ENCODE measurements at places on chromosomes 5 and 9.
A peak's percentile ranks its signal among the peaks of the same experiment; 100 is the strongest.

DNA sequence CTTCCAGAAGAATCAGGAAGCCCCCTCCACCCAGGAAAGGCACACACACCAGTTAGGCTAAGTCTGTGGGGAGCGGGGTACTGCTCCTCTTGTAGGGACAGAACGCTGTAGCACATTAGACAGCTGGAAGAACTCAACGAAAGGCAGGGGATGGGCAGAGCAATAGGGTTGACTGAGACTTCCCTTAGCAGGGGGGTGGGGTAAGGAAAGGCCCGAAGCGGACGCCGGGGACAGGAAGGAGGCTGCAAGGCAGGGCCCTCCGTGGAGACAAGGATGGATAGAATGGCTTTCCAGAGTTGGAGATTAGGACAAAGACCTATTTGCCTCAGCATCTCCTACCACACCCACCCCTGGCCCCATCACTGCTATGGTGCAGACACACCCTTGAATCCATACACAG lies 14.3 kb downstream of the CNTFR start:
- DNase-seq: no peak

DNA sequence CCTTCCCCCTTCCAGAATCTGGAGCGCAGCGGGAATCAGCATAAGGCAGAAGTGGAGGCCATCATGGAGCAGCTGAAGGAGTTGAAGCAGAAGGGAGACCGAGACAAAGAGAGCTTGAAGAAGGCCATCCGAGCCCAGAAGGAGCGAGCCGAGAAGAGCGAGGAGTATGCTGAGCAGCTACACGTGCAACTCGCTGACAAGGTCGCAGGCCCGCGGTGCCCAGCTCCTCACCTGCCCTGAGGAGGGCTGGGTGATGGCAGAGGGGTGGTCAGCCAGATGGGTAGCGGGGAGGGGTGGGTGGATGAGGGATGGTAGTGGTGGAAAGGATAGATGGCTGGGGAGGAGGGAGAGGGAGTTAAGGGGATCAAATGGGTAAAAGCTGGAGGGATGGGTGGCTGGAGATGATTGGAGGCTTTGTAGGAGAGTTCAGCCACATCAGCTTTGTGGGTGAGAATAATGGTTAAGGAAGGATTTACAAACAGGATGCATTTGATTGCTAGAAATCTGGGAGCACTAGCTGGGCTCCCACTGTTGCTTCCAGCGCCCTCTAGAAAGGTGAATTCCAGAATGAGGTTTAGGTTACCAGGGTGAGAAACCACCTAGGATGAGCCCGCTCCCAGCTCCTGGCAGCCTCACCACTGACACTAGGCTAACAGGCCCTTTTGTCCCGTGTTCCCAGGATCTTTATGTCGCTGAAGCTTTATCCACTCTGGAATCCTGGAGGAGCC lies 19.7 kb upstream of the GLE1 start:
- DNase-seq: no peak

DNA sequence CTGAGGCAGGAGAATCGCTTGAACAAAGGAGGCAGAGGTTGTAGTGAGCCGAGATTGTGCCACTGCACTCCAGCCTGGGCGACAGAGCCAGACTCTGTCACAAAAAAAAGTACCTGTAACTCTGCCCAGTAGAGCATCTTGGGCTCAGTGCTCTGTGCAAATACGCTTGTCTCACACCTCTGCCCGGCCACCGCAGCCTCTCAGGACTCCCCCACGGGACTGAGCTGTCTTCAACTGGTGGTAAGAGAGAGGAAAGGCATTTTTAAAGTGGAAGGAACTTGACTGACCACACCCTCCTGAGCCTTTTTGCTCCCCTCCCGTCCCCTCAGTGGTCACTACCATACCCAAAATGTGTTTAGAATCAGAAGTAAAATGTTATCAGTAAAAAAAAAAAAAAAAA lies 174.3 kb upstream of the PIK3R1 start:
- DNase-seq: no peak

- DNase-seq: no peak
These were observed 480.0 kb downstream of the TAF11L14 start for GRCh38 chr5:18114151-18114757.

DNA sequence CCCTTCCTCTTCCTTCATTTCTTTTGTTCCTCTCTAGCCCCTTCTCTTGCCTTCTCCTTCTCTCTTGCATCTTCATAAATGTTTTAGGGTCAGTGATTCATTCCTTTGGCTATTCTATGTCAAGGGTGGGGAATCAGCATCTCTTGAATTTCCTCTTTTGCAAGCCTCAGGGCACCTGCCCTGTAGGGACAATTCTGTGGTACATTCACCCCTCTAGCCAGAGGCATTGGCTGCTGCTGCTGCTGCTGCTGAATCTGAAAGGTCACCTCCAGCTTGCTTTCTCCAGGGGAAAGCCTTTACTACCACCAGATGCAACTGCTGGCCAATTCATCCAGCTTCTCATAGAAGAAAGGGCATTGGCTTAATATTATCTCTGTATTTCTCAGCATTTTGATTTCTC lies 87.3 kb downstream of the INSYN2B start:
- no peak for DNase-seq

DNA sequence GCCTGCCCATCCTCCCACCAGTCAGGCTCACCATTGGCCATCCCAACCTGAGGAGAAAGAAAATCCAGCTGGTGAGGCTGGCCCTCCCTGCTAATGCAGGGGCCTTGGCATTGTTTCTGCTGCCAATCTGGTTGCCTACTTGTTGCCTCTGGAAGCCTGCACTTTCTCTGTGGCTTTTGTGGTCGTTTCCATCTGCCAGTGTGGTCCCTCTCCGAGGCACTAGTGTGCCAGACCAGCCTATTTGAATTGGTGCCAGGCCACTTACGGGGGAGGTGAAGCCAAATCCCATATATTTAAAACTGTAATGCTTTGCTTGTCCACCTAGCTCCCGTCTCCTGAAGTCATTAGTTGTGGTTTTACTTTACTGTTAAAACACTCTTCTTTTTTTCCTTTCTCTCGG lies 213.4 kb upstream of the ADAMTSL1 start:
- no peak for DNase-seq

- DNase-seq: no peak
These were observed 66.9 kb downstream of the SPATA31C2 start for GRCh38 chr9:88071331-88071730.

DNA sequence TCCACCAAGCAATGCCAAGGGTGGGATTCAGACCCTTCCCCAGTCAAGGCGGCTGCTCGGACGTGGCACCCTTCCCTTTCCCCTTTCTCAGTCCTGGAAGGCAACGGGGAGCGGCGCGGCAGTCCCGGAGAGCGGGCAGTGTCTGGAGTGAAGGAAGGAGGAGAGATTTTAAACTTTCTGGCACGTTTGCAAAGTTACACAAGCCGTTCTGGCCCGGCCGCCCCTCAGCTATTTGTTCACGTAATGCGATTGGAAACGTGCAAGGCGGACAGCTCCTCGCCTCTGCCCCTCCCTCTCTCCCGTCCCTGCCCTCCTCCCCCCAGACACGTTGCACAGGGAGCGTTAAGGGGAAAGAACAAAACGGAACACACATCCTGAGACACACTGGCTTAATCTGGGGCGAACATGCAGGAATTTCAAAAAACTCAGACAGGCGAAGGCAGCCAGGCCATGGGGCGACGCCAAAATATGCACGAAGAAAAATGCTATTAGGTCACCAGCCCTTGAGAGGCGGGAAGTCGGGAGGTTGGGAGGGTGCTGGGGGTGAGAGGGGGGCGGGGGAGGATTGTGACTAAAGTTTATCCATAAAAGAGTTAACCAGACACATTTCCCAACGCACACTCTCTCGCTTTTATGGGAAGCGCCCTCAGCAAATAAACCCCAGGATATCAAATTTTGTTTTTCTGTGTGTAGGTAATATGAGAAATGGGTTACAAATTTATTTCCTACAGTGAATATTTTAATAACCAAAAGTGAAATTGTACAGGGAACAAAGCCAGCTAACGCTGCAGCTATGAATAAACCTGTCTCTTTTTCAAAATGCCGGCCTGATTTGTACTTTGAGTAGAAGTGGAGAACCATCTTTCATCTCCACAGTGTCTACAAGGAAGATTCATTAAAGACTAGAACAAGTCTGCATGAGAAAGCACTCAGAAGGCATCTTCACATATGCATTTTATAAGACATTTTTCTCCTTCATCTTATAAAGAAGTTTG lies at the start of gene LOX:
TSS of gene LOX (minus strand) at position 144 of the 995 bp plus-strand sequence. CDS start 274 bp downstream, outside the sequence.
- DNase-seq: peak; percentile 29

DNA sequence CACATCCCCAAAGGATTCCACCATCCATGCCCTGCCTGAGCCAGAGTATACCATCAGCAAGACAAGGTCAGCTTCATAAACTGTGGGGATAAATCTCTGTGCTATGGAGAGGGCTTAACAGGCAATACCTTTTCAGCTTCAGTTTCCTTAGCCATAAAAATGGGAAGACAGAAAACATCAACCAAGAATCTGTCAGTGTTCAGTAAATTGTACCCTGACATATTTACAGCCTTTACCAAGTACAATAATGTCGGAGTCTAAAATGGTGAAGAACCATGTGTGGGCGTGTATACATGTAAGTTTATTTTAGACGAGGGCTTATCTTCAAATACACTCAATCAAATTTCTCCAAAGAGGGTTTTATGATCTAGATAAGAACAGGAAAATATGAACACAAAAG lies 94.7 kb downstream of the ELAVL2 start:
- no peak for DNase-seq

GRCh38 chr5:33315189-33315588 lies 125.6 kb upstream of the TARS1 start:
- no peak for DNase-seq

- no peak for DNase-seq
These were observed 466.8 kb upstream of the BRINP1 start for GRCh38 chr9:119836036-119836435.

- DNase-seq: no peak
These were observed 1.3 kb downstream of the MAP3K1 start for GRCh38 chr5:56816546-56817081.

GRCh38 chr9:135769489-135770202 lies 67.7 kb downstream of the KCNT1 start:
- no peak for DNase-seq

GRCh38 chr5:173828952-173829351 lies 59.2 kb upstream of the CPEB4 start:
- no peak for DNase-seq

- DNase-seq: no peak
These were observed 76.2 kb upstream of the LPAR1 start for GRCh38 chr9:111114486-111114885.

DNA sequence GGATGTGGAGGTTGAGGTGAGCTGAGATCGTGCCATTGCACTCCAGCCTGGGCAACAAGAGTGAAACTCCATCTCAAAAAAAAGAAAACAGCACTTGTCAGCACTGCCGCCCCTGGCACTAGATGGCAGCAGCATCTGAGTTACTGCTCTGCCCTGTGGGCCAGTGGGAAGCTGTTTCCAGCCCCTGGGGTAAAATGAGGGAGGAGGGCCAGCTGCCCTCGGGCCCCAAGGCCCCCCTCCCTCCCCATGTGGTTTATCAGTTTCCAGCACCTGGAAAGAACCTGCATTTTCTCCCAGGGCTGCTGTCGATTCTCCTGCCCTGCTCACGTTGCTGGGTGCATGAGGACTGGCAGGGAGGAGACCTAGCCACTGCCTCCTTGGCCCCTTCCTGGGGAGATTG lies 13.2 kb upstream of the CEL start:
- peak; percentile 15 for DNase-seq

All from kidney capillary endothelial cell (primary cell).